ENCODE measurements at places on chromosomes 2 and 18.
A peak's percentile ranks its signal among the peaks of the same experiment; 100 is the strongest.

GRCh38 chr2:5290900-5291546, 401.2 kb upstream of the SOX11 start:
- DNase-seq = no peak
- H3K4me1 ChIP-seq = no peaks in the 10 kb centered on the region
- no peak overlapping the region for H3K27ac ChIP-seq

DNA sequence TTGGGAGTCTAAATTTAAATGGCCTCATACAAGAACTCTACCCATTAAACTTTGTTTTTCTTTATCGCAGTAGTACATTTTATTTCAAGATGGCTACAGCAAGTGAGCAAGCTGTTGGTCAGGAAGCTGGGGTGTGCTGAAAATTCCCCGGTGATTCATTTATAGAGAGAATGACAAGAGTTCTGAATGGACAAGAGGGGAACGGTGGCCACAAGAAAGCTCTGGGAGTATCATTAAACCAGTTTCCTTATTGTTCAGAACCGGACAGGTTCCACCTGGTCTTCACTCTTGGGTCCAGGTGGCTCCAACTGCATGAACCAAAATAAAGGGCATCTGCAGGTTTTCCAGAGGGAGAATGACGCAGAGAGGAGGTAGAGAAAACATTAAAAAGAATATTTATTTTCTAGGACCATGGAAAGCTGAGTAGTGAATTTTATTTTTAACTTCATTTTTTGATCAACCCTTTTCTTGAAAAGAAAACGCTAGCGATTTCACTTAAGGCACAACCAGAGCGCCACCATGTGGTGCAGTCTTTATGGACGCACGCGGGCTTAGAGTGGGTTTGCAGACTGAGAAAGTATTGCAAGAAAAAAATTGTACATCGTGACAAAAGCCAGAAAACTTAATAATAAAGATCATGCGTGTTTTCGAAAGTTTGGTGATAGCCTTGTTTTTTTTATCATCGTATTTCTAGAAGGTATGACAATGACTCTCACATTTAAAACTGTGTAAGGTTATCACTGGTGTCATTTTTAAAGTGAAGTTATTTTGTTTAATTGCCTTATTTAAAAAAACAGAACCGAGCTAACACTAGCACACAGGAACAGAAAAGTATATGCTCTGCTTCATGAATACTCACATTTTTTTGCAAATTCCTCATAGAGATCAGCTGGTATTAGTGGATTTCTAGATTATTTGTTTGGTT, 97.9 kb upstream of the NOL4 start:
- no peaks in the 10 kb centered on the region for H3K4me1 ChIP-seq
- no peaks in the 10 kb centered on the region for H3K36me3 ChIP-seq
- peak; percentile 3 for DNase-seq
- no peak overlapping the region for H3K4me3 ChIP-seq

DNA sequence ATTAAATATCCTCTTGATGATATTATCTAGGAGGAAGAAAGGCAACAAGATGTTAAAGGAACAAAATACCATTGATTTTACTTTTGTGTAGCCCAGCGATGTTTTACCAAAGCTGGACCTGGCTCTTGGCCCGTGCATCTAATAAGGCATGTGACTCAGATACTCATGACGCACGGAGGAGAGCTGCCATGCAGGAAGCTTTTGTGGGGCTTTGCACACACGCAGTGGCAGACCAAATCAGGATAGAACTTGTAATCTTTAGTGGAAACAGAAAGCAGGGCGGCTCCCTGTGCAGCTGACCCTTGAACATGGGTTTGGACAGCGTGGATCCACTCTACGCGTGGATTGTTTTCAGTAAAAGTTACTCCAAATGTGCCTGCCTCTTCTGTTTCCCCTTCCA, 190.0 kb downstream of the NAPG start:
- DNase-seq = no peak
- H3K27ac ChIP-seq = no peak overlapping the region
- no peaks in the 10 kb centered on the region for H3K36me3 ChIP-seq
- H3K4me3 ChIP-seq = no peak overlapping the region

- H3K4me1 ChIP-seq = no peaks in the 10 kb centered on the region
- no peak overlapping the region for H3K4me3 ChIP-seq
- DNase-seq = no peak
- no peaks in the 10 kb centered on the region for H3K36me3 ChIP-seq
- no peak overlapping the region for H3K27ac ChIP-seq
Observed at GRCh38 chr2:28293416-28293815, 99.2 kb upstream of the FOSL2 start.

GRCh38 chr2:239667431-239667985, 266.7 kb upstream of the HDAC4 start:
- no peaks in the 10 kb centered on the region for H3K4me1 ChIP-seq
- H3K27ac ChIP-seq = no peak overlapping the region
- no peaks in the 10 kb centered on the region for H3K36me3 ChIP-seq
- no peak overlapping the region for H3K4me3 ChIP-seq

DNA sequence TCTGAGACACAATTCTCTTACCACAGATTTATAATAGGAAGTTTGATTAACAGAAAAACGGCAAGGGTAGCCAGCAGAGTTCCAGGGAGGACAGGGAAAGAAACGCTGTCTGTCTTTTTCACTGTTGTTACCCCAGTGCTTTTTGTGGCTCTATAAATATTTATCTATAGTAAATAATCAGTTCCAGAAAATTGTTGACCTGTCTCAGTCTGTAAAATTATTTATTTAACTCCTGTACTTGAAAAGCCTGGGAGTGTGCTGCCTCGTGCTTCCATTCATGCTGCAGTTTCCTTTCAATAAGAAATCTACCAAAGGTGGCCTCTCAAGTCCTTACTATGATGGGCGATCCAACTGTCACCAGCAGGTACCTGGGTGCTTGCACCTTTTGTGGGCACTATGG, 102.9 kb downstream of the ETAA1 start:
- H3K36me3 ChIP-seq = no peaks in the 10 kb centered on the region
- no peaks in the 10 kb centered on the region for H3K27me3 ChIP-seq
- no peaks in the 10 kb centered on the region for H3K4me1 ChIP-seq

GRCh38 chr2:11672407-11672806, 2.4 kb upstream of the NTSR2 start:
- no peaks in the 10 kb centered on the region for H3K4me1 ChIP-seq
- no peaks in the 10 kb centered on the region for H3K36me3 ChIP-seq
- no peak for DNase-seq
- H3K4me3 ChIP-seq = no peak overlapping the region
- H3K27me3 ChIP-seq = peaks cover 10% of the 10 kb centered on the region

GRCh38 chr2:233964581-233964980, 47.4 kb downstream of the TRPM8 start:
- no peak for DNase-seq
- H3K27me3 ChIP-seq = no peaks in the 10 kb centered on the region
- H3K27ac ChIP-seq = no peak overlapping the region
- H3K4me1 ChIP-seq = no peaks in the 10 kb centered on the region
- no peak overlapping the region for H3K4me3 ChIP-seq
- H3K36me3 ChIP-seq = no peaks in the 10 kb centered on the region

DNA sequence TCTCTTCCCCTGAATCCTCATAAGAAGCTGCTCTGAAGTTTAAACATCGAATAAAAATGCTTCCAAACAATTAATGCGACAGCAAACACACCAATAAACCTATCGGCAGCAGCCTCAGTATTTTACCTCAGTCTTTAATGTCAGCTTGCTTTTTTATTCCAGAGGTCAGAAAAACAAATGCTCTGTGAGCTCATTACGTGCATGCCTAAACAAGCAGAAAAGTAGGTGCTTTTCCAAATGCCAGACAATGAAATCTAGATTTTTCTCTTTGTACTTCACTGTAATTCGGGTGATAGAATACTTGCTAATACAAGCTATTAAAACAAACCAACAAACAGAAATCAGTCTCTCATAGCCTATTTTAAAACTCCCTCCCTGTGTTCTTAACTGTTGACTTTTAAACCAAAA, 381.5 kb downstream of the NRXN1 start:
- no peak overlapping the region for H3K4me3 ChIP-seq
- H3K27me3 ChIP-seq = no peaks in the 10 kb centered on the region
- H3K27ac ChIP-seq = no peak overlapping the region

- H3K4me1 ChIP-seq = peaks cover 33% of the 10 kb centered on the region
- H3K27me3 ChIP-seq = peaks cover 6% of the 10 kb centered on the region
- H3K36me3 ChIP-seq = no peaks in the 10 kb centered on the region
- H3K4me3 ChIP-seq = peak overlapping the region; percentile 92
Observed at GRCh38 chr2:169365029-169365480, 2.7 kb upstream of the LRP2 start.

DNA sequence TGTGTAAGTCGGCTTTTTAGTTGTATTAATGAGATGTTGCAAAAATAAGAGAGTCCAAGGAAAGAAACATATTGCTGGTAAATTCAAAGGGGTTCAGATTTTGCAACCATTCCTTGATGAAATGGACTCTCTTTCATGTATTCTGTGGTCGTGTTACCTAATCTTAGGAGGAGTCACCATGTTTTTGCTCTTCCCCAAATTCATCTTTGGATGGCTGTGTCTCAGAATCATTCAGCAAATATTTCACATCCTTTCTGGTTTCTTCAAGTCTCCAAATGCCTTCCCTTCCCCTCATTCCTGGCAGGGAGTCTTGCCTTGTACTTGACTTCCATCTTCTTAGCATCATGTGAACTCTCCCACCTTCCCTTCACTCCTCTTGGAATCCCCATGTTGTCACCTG, 66.1 kb downstream of the PTPRM start:
- no peaks in the 10 kb centered on the region for H3K27me3 ChIP-seq
- no peak overlapping the region for H3K27ac ChIP-seq
- H3K4me3 ChIP-seq = no peak overlapping the region
- no peaks in the 10 kb centered on the region for H3K36me3 ChIP-seq
- DNase-seq = no peak

- no peak for DNase-seq
- H3K27me3 ChIP-seq = no peaks in the 10 kb centered on the region
- H3K4me3 ChIP-seq = no peak overlapping the region
- H3K27ac ChIP-seq = no peak overlapping the region
- no peaks in the 10 kb centered on the region for H3K36me3 ChIP-seq
Observed at GRCh38 chr2:4903656-4904348, 788.4 kb upstream of the SOX11 start.

GRCh38 chr2:190720691-190721090, 71.8 kb downstream of the NAB1 start:
- no peak for DNase-seq
- H3K27ac ChIP-seq = no peak overlapping the region
- no peak overlapping the region for H3K4me3 ChIP-seq
- no peaks in the 10 kb centered on the region for H3K27me3 ChIP-seq

GRCh38 chr2:46715541-46715940, 200.1 kb downstream of the MCFD2 start:
- H3K4me1 ChIP-seq = peaks cover 2% of the 10 kb centered on the region
- DNase-seq = no peak
- H3K27me3 ChIP-seq = no peaks in the 10 kb centered on the region
- H3K4me3 ChIP-seq = no peak overlapping the region
- H3K27ac ChIP-seq = no peak overlapping the region

GRCh38 chr2:54455563-54456361, at the start of gene SPTBN1:
TSS of gene SPTBN1 (plus strand) at chr2:54456327. CDS start at chr2:54526419, 70,092 bp downstream.
- H3K4me1 ChIP-seq = peaks cover 9% of the 10 kb centered on the region
- H3K36me3 ChIP-seq = no peaks in the 10 kb centered on the region
- H3K27me3 ChIP-seq = peaks cover 30% of the 10 kb centered on the region
- no peak within 1 kb of the TSS for H3K27ac ChIP-seq
- no peak for DNase-seq

GRCh38 chr2:174635776-174636404, 38.3 kb upstream of the WIPF1 start:
- H3K27me3 ChIP-seq = no peaks in the 10 kb centered on the region
- H3K36me3 ChIP-seq = peaks cover 2% of the 10 kb centered on the region
- DNase-seq = no peak
- peak overlapping the region; percentile 87 for H3K27ac ChIP-seq
- H3K4me1 ChIP-seq = peaks cover 52% of the 10 kb centered on the region

GRCh38 chr18:76771192-76771799, 51.1 kb upstream of the ZNF236 start:
- H3K27me3 ChIP-seq = peaks cover 3% of the 10 kb centered on the region
- no peaks in the 10 kb centered on the region for H3K4me1 ChIP-seq
- H3K4me3 ChIP-seq = no peak overlapping the region

GRCh38 chr2:117613101-117613500, 201.4 kb upstream of the DDX18 start:
- no peaks in the 10 kb centered on the region for H3K36me3 ChIP-seq
- H3K27ac ChIP-seq = no peak overlapping the region
- H3K4me1 ChIP-seq = no peaks in the 10 kb centered on the region

GRCh38 chr18:74654638-74655037, 57.0 kb downstream of the ZNF407 start:
- no peak overlapping the region for H3K4me3 ChIP-seq
- DNase-seq = no peak
- H3K4me1 ChIP-seq = peaks cover 3% of the 10 kb centered on the region
- no peak overlapping the region for H3K27ac ChIP-seq
- no peaks in the 10 kb centered on the region for H3K27me3 ChIP-seq

DNA sequence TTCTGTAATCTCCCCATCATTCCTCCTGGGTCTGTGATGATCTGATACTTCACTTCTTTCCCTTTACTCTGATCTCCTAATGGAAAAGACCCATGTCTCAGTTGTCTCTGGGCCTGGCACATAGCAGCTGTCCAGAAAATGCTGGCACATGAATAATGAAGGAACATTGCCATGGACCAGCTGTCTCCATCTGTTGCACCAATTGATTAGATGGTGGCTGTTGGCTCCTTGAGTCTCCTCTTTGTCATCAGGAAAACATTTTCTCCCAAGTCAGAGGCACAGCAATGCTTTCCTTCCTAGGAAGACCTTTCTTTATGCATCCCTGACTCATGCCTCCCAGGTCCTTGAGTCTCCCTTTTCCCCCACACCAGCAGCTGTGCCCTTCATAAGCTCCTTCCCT, 286.2 kb upstream of the CXCR4 start:
- no peak overlapping the region for H3K27ac ChIP-seq
- no peak overlapping the region for H3K4me3 ChIP-seq
- H3K27me3 ChIP-seq = peaks cover 19% of the 10 kb centered on the region
- no peaks in the 10 kb centered on the region for H3K4me1 ChIP-seq
- H3K36me3 ChIP-seq = no peaks in the 10 kb centered on the region
- DNase-seq = no peak

DNA sequence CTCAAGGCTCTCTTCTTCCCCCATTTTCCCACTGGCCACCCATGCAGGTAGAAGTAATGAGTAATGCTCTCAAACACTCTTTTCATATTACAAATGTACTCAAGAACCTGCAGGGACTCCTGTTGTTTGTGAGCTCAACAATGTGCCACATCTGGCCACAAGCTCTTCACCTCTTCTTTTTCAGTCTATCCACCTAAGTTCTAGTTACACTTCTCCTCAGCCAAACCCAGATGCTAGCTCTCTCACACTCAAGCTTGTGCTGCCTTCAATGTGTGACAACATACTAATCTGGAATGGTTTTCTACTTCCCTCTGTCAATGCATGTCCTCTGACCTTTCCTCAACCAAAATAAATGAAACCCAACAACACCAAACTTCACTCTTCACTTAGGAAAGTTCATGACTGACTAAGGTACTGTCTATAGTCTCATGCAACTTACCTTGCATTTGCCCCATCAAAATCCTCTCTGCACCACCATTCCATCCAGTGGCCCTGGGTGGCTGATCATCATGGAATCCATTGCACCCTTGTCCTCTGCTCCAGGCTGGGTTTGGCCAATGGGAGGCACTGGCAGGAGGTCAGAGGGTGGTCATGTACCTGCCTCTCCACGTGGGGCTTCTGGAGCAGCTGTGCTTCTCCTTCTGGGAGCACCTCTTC, 5.3 kb upstream of the IL18R1 start:
- no peak overlapping the region for H3K27ac ChIP-seq
- DNase-seq = no peak
- no peak overlapping the region for H3K4me3 ChIP-seq
- H3K4me1 ChIP-seq = peaks cover 3% of the 10 kb centered on the region

Data from CD4-positive, CD25-positive, alpha-beta regulatory T cell (primary cell).